Gastroesophageal sphincter (tissue), 4 donors: ENCODE measurements at places on chromosomes 7 and 10.

- no peaks in the 10 kb centered on the region for H3K36me3 ChIP-seq
- no peak overlapping the region for H3K27ac ChIP-seq
- ATAC-seq = no peak
- no peaks in the 10 kb centered on the region for H3K4me1 ChIP-seq
- H3K27me3 ChIP-seq = no peaks in the 10 kb centered on the region
- H3K4me3 ChIP-seq = no peak overlapping the region
Observed at GRCh38 chr7:83150310-83150709, 12.4 kb downstream of the PCLO start.

DNA sequence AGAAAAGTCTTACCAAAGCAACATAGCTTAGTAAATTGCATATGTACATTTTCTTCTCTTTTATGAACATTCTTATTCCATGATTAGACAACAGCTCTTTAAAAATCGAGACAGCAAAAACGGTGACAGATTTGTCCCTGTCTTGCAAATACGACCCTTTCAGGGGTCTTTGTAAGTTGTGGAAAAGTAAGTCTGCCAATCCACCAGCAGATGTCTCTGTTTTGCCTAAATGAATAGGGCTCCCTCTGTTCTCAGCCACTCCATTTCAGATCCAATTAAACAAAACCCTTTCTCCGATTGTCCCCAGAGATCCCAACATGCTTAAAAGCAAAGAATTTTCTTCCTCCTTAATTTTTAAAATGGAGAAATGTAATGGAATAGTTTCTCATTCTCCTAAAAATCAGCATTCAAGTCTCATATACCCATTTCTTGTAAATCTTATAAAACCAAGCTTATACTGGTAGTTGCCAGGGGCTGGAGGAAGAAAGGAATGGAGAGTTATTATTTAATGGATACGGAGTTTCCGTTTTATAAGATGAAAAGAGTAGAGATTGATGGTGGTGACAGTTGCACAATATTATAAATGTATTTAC is 61.0 kb upstream of the NFE2L3 start:
- no peak overlapping the region for H3K27ac ChIP-seq
- no peaks in the 10 kb centered on the region for H3K4me1 ChIP-seq
- ATAC-seq = no peak
- H3K36me3 ChIP-seq = no peaks in the 10 kb centered on the region
- H3K4me3 ChIP-seq = no peak overlapping the region

DNA sequence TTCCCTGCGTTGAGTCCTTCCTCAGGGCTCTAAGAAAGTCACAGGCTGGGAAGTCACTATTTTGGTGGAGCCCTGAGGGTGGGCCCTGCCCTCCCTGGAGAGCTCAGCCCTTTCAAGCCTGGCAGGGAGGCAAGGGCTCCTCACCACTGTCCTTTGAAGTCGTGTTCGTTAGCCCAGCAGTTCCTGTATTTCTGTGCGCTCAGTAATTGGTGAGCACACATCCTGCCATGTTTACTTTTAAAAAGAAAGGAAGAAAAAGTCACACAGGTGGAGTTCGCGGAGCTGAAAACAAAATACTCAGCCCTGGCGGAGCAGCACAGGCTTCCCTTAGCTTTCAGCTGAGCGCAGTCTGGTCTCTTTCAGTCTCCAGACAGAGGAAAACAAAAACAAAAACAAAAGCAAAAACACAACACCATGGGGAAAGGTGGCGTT is 37.1 kb downstream of the PRKCQ start:
- no peak overlapping the region for H3K27ac ChIP-seq
- no peak overlapping the region for H3K4me3 ChIP-seq
- no peaks in the 10 kb centered on the region for H3K4me1 ChIP-seq
- ATAC-seq = no peak
- no peaks in the 10 kb centered on the region for H3K36me3 ChIP-seq
- no peaks in the 10 kb centered on the region for H3K27me3 ChIP-seq

DNA sequence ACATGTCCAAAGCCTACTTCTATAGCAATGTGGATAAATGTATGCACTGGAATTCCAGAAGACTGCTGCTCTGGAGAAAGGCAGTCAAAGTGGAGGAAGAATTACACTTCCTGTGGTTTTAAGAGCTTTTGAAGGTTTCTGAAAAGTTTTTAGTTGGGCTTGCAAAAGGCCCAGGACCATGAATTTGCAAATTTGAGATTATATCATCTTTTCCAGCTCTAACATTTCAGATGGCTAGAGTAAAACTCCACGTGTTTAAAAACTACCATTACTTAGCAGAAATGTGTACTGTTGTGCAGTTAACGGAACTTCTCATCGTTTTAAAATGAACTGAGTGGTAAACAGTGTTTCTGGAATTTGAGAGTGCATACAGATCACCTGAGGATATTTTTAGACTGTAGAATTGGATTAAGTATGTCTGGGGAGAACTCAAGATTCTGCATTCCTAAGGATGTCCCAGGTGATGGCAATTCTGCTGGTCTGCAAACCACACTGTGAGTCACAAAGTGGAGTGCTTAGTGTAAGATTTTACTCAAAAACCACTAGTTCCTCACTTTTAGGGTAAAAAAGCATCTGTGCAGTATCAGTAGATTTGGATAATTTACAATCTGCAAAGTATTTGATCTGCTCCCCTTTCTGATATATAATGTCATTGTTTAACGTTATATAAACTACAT is 32.9 kb upstream of the CCDC71L start:
- H3K4me1 ChIP-seq = no peaks in the 10 kb centered on the region
- no peak overlapping the region for H3K4me3 ChIP-seq
- H3K36me3 ChIP-seq = no peaks in the 10 kb centered on the region
- ATAC-seq = no peak
- no peaks in the 10 kb centered on the region for H3K27me3 ChIP-seq

DNA sequence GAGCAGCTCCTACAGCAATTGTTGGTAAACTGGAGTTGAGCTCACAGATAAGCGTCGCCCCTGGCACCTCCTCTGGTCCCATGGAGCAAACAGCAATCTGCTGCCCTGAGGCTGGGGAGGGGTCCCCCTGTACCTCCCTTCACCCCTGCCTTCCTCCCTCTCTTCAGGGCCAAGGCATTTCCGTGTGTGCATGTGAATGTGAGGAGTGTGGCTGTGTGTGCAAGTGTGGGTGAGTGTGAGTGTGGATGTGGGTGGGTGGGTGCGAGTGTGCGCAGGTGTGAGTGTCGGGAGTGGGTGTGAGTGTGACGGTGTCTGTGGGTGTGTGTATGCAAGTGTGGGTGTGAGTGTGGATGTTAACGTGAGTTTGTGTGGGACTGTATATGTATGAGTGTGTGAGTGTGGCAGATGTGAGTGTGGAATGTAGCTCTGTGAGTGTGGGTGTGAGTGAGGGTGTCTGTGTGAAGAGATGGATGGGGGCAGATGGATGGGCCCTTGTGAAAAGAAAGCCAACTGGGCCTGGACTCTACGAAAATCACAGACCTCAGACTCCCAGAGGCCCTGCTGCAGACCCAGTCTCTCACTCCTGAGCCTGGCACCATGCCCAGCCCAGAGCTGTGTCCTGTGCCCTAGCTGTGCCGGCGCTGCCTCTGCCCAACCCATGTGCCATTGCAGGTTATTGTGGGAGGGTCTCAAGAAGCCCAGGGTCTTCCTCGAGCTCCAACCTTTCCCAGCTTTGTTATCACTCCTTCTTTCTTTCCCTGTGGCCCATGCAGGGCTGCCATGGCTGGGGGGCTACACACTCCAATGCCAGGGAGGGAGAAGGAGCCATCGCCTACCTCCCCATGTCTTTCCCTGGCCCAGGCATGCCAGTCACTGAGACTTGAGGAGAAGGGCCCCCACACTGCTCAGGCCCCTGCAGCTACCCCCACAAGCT is 73.9 kb downstream of the GRID1 start:
- H3K4me1 ChIP-seq = no peaks in the 10 kb centered on the region
- peaks cover 13% of the 10 kb centered on the region for H3K27me3 ChIP-seq
- no peaks in the 10 kb centered on the region for H3K36me3 ChIP-seq
- ATAC-seq = no peak
- no peak overlapping the region for H3K4me3 ChIP-seq

DNA sequence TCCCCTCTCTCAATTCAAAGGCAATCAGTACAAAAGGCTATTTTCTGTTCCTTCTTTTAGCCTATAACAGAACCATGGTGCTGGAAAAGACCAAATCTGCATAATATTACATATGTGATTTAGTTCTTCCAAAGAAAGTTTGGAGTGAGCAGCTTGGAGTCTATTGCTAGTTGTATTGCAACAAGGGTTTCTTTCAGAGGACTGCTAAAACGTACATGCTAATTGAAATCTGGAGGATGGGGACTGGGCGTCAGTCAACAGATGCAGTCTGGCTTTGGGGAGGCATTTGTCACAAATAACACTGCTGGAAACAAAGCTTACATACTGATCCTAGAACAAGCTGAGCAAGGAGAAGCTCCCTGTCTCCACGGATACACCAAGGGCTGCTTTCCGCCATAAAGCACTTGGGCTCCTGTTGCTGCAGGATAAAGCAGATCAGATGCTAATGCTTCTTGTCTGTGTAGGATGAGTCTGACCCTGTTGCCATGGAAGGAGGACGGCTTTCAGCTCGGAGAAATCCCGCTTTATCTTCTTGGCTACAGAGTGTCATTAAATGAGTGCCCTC is 883.5 kb downstream of the SORCS1 start:
- no peaks in the 10 kb centered on the region for H3K4me1 ChIP-seq
- H3K27me3 ChIP-seq = no peaks in the 10 kb centered on the region
- ATAC-seq = no peak
- no peak overlapping the region for H3K27ac ChIP-seq
- H3K4me3 ChIP-seq = no peak overlapping the region

DNA sequence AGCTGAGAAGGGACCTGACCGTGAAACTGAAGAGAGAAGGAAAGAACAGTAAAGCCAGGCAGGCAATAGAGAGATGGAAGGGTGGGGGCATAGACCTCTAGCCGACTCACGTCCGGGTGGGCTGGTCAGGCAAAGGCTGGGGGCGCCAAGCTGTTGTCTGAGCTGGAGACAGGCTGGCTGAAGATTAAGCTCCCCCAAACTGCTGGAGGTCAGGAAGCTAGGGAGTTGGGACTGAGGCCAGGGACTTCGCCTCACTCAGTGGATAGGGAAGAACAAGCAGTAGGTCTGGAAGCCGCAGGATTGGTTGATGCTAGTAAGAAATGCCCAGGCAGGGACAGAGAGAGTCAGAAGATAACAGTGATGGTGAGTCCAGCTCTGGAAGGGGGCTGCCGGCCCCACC is 5.3 kb downstream of the PITX3 start:
- peaks cover 62% of the 10 kb centered on the region for H3K27me3 ChIP-seq
- ATAC-seq = no peak
- H3K27ac ChIP-seq = no peak overlapping the region
- peaks cover 8% of the 10 kb centered on the region for H3K4me1 ChIP-seq

- peaks cover 30% of the 10 kb centered on the region for H3K27me3 ChIP-seq
- H3K36me3 ChIP-seq = no peaks in the 10 kb centered on the region
Observed at GRCh38 chr10:50992972-50993766, 81.1 kb upstream of the PRKG1 start.

DNA sequence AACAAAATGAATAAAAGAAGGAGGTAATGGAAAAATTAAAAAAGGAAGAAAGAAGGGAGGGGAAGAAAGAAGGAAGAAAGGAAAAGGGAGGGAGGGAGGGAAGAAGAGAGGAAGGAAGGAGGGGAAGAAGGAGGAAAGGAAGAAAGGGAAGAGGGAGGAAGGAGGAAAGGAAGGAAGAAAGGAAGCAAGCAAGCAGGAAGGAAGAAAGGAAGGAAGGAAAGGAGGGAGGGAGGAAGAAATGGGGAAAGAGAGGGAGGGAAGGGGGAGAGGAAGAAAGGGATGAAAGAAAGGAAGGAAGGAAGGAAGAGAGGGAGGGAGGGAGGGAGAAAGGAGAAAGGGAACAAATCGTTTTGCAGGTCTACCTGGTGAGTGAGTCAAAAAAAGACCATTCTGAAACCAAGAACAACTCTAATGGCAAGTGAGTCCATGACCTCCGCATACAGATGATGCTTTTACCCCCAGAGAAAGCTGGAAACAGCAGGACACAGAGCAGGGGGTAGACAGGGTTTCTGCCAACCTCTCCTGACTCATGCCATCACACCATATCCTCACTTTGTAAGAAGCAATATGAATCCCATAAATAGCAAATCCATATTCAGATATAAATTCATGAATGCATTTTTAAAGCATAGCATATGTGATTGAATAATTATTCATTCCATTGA is 1112.9 kb upstream of the AUTS2 start:
- no peak overlapping the region for H3K27ac ChIP-seq
- H3K4me3 ChIP-seq = no peak overlapping the region
- H3K36me3 ChIP-seq = no peaks in the 10 kb centered on the region
- H3K4me1 ChIP-seq = no peaks in the 10 kb centered on the region

GRCh38 chr10:121540732-121541395 is 57.4 kb downstream of the FGFR2 start:
- H3K4me1 ChIP-seq = no peaks in the 10 kb centered on the region
- H3K36me3 ChIP-seq = peaks cover 14% of the 10 kb centered on the region
- H3K27ac ChIP-seq = no peak overlapping the region
- ATAC-seq = no peak

DNA sequence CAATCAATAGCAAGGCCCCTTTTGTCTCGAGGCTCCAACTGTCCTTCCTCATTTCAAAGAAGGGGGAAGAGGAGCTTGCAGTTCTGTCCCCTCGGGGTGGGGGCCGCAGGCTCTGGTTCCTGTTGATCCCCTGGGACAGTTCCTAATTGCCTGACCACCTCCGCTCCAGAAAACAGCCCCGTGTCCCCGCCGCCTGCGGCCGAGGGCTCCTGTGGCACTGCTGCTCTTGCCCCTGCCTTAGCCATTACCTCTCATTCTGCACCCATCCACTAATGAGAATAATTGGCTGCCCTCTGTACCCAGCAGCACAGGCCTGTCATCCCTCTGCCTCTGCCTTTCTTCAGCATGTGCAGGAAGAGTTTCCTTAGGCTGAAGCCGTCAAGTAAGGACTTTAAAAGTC is 668.3 kb upstream of the FOXK1 start:
- no peak overlapping the region for H3K27ac ChIP-seq
- ATAC-seq = no peak
- no peak overlapping the region for H3K4me3 ChIP-seq
- H3K36me3 ChIP-seq = no peaks in the 10 kb centered on the region
- no peaks in the 10 kb centered on the region for H3K27me3 ChIP-seq
- no peaks in the 10 kb centered on the region for H3K4me1 ChIP-seq

GRCh38 chr10:119602241-119603095 is 5.7 kb upstream of the TIAL1 start:
- no peaks in the 10 kb centered on the region for H3K4me1 ChIP-seq
- no peaks in the 10 kb centered on the region for H3K36me3 ChIP-seq
- no peak for ATAC-seq
- no peak overlapping the region for H3K27ac ChIP-seq
- no peak overlapping the region for H3K4me3 ChIP-seq

- peaks cover 21% of the 10 kb centered on the region for H3K4me1 ChIP-seq
- no peaks in the 10 kb centered on the region for H3K27me3 ChIP-seq
- H3K4me3 ChIP-seq = no peak overlapping the region
- ATAC-seq = no peak
- no peak overlapping the region for H3K27ac ChIP-seq
Observed at GRCh38 chr10:21290499-21291160, 234.9 kb downstream of the SKIDA1 start.

DNA sequence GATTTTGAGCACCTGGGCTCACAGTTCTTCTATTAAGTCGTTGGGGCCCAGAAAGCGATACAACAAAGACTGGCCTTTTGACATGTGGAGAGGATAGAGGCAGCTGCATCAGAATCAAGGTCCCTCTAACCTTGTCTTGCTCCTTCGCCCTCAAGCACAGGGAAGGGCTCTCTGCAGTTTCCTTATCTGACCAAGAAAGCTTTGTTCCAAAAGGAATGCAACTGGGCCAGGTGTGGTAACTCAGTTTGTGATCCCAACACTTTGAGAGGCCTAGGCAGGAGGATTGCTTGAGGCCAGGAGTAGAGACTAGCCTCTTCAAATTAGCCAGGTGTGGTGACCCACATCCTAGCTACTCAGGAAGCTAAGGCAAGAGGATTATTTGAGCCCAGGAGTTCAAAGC is 32.2 kb downstream of the SVOPL start:
- no peak overlapping the region for H3K27ac ChIP-seq
- no peak for ATAC-seq
- H3K4me3 ChIP-seq = no peak overlapping the region
